ENCODE measurements at places on chromosomes 1 and 21.

GRCh38 chr1:30887485-30888315 lies 20.9 kb downstream of the SDC3 start:
- no peak for DNase-seq

GRCh38 chr1:184745929-184746638 lies 8.6 kb downstream of the EDEM3 start:
- DNase-seq, result no peak

GRCh38 chr1:8276173-8276914 lies 41.6 kb upstream of the SLC45A1 start:
- DNase-seq, result peak; percentile 29

- no peak for DNase-seq
Observed at GRCh38 chr1:96995351-96995750, 273.8 kb downstream of the PTBP2 start.

- DNase-seq, result peak; percentile 79
Observed at GRCh38 chr1:56477164-56478111, 101.9 kb downstream of the PLPP3 start.

- no peak for DNase-seq
Observed at GRCh38 chr1:199149591-199149990, 510.8 kb downstream of the PTPRC start.

DNA sequence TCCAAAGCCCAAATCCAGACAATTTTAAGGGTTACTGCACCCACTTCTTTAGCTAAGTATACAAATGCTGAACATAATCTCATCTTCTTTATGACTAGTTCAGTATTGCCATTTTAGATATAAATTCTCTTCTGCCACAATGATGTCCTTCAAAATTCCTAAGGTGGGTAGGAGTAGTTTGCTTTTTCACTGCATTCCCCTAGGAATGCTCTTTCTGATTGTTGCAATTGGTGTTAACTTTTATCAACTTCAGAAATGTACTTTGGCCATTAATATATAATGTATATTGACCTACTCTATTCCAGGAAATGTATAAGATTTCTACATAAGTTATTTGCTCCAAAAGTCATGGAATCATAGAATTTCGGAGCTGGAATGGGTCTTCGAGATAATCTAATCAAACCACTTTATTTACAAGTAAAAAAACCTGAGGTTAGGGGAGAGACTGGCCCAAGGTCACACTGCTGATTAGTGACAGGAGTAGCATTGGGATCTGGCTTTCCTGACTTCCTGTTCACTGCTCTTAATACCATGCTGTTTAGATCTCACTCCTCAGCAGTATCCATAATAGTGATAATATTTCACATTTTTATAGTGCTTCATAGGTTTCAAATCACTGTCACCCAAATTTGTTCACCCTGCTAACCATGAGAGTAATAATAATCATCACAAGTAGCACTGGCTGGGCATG lies 46.4 kb upstream of the RASAL2 start:
- no peak for DNase-seq

DNA sequence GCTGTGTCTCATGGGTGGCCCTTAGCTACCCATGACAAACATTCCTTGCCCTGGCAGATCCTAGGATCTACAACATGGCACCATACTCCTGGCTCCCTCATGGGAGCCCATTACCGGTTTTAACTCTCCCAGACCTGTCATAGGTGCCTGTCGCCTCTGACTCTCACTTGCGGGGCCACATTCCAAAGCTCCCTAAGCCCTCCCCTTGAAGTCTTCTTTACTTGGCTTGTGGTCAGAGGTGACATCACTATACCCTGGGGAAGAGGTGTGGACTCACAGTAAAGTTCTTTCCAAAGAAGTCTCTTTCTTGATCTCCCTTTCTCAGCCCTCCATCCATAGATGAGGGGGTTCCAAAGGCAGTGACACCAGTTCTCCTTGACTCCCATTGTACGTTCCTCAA lies 5.4 kb upstream of the SLAMF9 start:
- DNase-seq, result no peak

- no peak for DNase-seq
Observed at GRCh38 chr21:44005593-44005992, 6.5 kb upstream of the TRAPPC10 start.

- peak; percentile 88 for DNase-seq
Observed at GRCh38 chr21:44845418-44846223, 27.8 kb upstream of the SUMO3 start.

- DNase-seq, result peak; percentile 51
Observed at GRCh38 chr1:210360852-210361477, 32.3 kb downstream of the HHAT start.

DNA sequence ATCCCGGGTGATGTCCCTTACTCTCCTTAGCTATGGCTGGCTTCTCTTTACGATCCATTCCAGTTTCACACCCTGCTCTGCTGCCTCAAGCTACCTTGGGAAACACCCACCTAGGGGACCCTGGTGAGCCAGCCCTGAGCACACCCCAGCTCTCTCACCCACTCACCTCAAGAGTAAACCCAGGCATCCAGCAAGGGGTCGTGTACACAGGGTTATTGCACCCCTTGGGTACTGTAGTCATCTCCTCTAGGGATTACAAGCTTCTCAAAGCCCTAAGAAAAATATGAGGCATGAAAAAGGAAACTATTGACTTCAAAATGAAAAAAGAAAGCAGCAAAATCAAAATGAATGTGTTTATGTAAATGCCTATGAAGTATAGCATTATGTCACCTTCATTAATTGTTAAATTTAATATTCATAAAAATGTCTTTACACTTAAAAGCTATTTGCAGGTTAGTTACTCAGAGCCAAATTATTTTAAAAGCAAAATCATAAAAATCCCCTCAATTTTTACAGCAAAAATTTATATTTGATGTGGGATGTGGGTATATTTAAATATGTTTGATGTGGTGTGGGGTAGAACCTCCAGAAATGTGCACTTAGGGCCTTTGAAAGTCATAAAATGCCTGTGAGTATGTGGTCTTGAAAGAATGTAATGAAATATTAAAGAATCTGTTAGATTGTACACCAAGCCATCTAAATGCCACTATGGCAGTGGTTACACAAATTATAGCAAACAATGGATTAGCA lies 190.3 kb downstream of the C1orf94 start:
- DNase-seq, result no peak

DNA sequence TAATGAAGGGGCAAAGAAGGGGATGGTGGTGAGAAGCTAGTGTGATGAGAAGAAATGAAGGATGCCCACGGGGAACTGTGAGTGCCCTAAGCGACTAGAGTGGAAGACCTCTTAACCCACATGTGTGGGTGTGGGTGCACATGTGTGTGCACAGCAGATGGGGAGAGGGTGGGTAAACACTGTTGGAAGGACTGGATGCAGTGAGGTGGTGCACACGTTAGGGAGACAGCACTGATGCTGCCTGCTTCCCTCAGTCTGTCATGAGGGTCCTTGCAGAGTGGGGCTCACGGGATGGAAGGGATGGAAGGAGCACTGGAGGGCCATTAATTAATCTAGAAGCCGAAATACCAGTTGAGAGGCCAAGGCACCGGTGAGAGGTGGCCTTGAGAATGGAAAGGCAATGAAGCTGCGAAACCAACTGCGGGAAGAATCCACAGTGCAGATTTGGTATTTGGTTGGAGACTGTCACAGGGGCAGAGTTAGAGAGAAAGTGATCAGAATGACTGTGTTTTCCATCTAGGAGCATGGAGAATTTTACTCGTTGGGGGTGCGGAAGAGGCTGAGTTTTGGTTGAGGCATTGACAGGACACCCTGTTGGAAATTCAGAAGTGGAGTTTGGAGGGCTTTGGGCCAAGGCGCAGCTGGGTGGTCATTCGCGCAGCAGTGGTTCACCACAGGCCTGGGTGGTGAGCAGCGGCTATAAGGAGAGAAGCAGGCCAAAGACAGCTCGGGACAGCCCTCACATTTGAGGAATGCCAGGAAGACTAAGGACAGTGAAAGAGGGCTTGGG lies 15.8 kb downstream of the RCSD1 start:
- no peak for DNase-seq

GRCh38 chr1:115530407-115530806 lies 111.4 kb upstream of the VANGL1 start:
- no peak for DNase-seq

- peak; percentile 38 for DNase-seq
Observed at GRCh38 chr1:44565259-44565750, 109.0 kb downstream of the TMEM53 start.

DNA sequence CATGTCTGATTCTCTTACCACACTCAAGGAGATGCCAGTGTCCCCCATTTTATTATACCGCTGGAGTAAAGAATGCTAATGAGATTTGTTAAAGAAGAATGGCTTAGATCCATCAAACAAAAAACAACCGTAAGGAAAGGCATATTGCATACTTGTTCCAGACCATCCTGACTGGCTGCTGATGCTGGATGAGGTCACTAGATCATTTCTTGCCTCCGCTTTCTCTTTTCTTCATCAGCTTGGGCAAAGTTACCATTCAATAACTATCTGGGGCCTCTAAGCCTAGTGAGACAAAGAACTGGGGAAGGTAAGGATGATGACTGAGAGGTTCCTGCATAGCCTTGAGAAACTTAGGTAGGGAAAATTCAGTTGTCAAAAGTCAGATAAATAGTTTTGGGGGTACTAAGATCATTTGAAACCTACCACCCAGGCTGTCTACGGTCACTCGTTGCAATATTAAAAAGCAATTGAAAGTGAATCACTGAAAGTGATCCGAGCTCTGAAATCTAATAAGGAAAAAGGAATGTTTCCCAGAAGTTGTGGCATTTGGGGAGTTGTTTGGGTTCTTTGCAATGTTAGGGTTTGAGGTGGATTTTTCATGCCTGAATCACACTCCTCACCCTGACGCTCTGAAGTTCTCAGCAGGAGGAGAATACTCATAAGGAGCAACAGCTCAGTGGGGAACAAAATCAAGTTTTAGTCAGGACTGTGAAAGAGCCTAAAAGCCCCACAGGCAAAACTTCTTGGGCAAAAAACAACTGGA lies 176.8 kb downstream of the HHIPL2 start:
- no peak for DNase-seq

GRCh38 chr1:41599912-41600311 lies 115.4 kb upstream of the EDN2 start:
- no peak for DNase-seq

DNA sequence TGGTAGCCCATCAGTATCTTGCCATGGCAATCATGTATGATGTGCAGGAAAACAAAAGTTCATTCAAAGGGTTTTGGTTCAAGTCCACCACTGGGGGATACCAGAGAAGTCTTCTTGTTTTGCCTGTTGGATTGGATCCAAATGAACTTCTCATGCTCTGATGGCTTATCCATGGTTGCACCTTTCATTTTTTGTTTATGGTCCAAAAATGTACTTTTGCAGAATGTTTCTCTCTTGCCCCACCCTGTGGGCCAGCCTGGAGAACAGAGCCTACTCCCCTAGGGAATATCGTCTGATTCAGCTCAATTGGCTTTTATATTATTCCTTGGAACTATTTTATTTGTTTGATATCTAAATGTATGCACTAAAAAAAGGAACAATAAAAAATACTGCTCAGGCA lies 20.1 kb upstream of the CLCA1 start:
- DNase-seq, result no peak

DNA sequence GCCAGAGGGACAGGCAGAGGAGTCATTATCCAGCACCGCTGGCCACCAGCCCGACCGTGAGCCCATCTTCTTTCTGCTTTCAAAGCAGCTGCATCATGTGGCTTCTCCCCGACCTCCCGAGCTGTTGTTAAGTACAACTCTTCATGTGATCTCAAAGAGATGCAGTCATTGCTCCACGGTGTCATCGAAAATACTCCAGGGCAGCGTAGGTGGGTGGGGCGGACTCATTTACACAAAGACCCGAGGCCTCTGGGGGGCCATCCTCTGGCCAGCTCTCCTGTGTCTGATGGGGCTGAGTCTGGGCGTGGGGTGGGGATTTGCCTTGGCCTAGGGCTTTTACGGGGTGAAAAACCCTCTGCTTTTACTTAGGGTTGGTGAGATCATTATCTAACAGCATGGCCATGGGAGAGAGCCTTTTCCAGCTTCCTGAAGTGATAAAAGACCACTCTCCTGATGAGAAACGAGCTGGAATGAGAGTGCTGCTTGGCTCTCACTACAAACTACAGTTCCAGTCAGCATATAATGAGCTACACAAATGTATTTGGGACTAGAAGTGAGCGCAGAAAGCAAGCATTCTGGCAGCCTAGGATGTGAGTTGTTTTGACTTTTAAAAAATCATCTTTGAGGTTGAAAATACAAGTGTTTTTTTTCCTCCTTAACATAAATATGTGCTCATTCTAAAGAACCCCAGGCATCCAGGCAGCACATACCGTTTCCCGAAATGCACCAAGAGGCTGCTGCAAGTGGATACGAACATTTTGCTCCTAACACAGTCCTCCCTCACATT lies 165.0 kb downstream of the RHOU start:
- DNase-seq, result no peak

GRCh38 chr1:202642619-202643291 lies 67.5 kb downstream of the SYT2 start:
- DNase-seq, result peak; percentile 44

DNA sequence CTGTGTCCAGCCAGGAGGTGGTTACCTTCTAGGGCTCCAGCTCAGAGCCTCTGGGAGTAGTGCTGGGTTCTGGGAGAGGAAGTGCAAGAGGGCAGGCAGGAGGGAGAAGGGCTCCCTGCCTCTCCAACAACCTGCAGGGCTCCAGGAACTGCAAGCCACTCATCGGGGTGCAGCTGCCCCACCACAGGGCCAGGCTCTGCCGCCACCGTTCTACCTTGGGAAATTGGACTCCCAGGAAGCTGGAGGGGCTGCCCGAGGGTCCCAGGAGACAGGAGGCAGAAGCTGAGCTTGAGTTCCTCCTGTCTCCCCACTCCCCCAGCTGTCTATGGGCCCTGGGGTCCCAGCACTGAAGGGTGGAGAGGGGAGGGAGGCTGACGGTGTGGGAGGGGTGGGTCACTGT lies 7.4 kb upstream of the PRDM16 start:
- no peak for DNase-seq

- DNase-seq, result no peak
Observed at GRCh38 chr1:204294357-204294756, 65.4 kb downstream of the PLEKHA6 start.

DNA sequence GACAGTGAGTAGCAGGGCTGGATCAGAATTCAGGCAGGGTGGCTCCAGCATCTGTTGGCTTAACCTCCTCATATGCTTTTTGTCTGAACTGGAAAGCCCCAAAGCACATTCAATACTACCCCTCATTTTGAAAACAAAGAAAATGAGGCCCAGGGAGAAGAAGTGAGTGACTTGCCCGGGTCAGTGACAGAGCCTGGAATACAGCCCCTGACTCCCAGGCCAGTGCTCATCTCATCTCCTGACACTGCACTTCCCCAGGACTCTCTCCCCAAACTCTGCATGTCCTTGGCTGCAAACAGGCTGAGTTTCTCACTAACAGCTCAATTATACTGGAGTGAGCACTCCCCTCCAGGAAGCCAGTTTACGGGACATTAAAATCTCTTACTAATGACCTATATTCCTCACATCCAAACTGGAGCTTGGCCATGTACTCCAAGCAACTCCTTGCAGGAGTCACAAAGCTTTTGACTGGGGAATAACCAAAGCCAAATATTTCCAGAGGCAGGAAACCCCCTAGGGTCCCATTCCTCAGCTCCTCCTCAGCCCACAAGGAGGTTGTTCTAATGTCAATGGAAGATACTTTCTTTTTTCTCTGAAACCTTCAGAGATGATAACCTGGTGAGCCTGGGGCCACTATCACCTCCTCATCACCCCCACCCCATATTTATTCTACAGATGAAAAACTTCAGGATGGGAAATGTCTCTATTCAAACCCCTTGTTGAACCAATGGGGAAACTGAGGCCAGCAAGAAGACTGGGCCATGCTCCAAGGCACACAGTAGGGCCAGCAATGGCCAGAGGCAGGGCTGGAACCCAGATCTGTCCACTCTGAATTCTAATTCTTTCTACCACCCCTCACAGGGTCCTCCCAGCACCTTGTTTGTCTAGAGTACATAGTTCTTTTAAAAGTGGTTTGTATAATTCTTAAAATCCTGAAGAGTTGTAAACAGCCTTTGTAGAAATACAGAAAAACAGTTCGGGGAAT lies 127.0 kb downstream of the PLPP3 start:
- no peak for DNase-seq
